Activated CD8-positive, alpha-beta memory T cell treated with anti-CD3 and anti-CD28 coated beads, Interleukin-2, amount 10 ng/mL, durations not matched to agents 7 days and 5 days (primary cell): ENCODE measurements at places on chromosomes 2 and 18. TPM values are rescaled to one million over a fixed set of nuclear protein-coding genes. Genes with fewer than 3 reads are reported as not detected.

The SIX3 gene
- total RNA-seq, result not detected

The PLEKHM3 gene
- total RNA-seq, result 4.7 TPM

The CCDC102B gene
- 1.4 TPM for total RNA-seq

The PIEZO2 gene
- not detected for total RNA-seq

- peak; percentile 70 for DNase-seq
Measured at GRCh38 chr2:38750011-38750890, 910 bp downstream of the SRSF7 start.

- DNase-seq, result no peak
Measured at GRCh38 chr2:44097322-44097907, 71.3 kb upstream of the PPM1B start.

- DNase-seq, result no peak
Measured at GRCh38 chr2:134217351-134217750, 36.5 kb upstream of the MGAT5 start.

GRCh38 chr2:40168032-40168431 is 283.9 kb downstream of the SLC8A1 start:
- no peak for DNase-seq

DNA sequence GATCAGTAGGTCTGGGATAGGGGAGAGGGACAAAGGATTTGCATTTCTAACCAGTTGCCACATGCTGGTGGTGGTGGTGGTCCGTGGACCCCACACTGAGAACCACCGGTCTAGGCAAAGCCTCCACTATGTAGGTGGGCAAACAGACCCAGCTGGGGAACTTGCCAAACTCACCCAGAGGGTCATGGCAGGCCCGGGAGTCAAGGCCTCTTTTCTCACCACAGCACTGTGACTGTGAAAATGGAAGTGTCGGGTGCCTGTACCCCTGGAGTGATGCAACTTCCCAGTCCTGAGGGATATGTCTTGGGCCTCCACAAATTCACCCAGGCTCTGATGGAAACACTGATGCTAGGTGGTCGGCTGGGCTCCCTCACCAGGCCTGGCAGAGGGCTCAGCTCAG is 101.2 kb upstream of the SMAD2 start:
- no peak for DNase-seq

GRCh38 chr2:142594935-142595334 is 282.5 kb upstream of the KYNU start:
- DNase-seq, result no peak

DNA sequence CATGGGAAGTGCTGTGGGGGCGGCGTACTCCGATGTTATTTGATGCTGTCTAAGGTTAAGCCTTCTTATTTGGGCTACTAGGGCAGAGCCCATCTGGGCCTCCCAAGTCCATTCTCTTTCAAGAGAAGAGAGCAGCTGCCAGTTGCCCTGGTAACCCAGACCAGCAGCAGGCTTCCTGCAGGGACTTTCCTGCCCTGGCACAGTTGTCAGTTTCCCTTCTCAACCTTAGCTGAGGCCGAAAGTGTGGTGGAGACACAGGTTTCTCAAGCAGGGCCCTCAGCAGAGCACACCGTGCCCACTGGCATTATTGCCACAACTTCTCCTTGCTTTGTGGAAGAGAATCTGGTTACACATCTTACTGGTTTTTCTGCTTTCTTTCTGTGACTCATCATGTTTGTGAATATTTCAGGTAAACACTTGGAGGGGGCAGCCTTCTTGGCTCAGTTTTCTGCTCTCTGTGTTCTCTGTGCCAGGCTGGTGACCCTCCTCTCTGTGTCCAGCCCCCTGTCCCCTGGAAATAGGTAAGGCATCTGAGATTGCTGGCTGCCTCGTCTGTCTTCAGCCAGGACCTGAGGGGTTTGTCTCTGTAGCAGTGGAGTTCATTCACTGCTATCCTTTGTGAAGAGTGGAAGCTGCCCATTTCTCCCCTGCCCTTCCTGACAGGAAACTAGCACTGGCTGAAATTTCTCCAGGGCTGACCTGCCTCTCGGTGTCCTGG is 111.0 kb downstream of the B3GNT2 start:
- DNase-seq, result peak; percentile 76

DNA sequence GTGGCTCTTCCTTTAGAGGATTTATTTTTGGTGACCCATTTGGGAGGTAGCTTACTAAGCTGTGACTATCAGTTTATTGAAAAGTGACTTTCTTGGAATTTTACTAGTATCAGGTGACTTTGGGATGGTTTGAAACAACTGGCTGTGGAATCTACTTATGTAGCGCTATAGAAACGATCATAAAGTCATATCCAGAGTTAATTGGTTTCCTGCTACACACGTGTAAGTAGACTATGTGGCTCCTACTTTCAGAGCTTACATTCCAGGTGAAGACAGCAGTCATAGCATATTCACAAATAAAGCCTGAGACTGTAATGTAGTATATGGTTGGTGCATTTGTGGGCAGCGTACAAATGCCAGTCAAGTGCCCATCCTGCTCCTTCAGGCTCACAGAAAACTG is 308.9 kb downstream of the ZNF521 start:
- no peak for DNase-seq

DNA sequence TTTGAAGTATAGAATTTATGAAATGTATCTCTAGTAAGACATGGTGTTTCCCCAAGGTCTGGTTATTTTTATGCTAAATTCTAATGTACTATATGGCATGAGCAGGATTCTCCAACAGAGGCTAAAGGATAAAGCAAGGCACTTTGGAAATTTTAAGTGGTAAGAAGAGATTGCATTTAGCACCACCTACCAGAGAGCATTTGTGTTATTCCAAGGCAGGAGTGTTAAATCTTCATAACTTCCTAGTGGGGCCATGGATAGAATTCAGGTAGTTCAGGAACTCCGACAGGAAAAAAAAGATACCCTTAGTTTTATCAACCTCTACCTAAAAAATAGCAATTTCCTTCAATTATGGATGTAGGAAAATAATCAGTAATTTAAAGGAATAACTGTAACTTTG is 497.4 kb upstream of the CRIM1 start:
- DNase-seq, result no peak

DNA sequence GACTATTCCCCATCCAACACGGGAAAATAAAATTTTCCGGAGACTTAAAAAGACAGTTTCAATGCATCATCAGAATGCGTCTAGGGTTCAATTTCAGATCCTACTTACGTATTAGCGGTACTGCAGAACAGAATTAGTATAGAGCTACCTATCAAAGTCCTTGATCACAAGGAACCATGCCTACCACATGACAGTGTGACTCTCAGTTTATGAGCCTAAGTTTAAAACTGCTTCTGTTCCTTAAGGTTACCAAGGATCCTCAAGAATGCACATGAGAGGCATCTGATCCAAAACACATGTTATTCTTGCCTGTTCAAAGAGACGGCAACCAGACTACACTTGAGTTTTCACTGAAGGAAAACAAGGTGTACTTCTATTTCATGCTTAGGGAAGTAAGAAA is 369.7 kb downstream of the EPHA4 start:
- DNase-seq, result no peak

- no peak for DNase-seq
Measured at GRCh38 chr2:25073025-25073424, 31.1 kb downstream of the EFR3B start.

DNA sequence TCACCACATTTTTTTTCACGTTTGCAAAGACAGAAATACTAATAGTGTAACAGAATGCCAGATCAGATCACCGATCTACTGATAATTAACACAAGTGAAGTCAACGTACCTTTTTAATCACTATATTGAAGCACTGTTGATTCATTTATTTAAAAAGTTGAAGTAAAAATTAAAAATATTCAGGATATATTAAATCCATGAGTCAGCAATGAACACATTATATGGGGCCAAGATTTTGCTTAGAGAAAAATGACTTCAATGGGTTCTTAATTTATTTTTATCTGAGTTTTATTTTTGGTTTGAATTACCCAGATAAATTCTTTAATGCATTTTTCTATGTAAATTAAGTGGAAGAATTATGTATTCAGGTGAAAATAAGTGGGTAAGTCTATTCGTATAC is 14.2 kb downstream of the SPHKAP start:
- DNase-seq, result no peak

GRCh38 chr2:30446602-30447148 is 371 bp upstream of the LCLAT1 start:
- no peak for DNase-seq

- no peak for DNase-seq
Measured at GRCh38 chr2:726169-726568, 49.0 kb upstream of the TMEM18 start.

DNA sequence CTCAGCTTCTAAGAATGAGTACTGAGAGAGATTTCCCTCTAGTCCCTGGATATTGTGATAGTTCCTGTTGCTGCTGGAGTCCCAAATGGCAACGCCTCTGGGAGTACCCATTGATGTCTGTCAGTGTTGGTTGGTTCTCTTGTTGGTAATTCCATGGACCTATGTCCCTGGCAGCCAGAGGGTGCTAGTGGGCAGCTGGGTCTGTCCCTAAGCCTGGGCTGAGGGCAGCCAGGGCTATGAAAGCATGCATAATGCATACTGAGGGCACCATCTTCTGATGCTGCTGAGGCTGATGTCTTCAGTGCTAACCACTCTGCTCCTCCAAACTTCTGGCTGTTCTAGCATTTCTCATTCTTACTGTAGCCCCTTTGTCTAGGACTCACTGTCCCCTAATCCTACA is 35.9 kb downstream of the NABP1 start:
- DNase-seq, result no peak

- no peak for DNase-seq
Measured at GRCh38 chr2:162282765-162283425, 35.6 kb downstream of the IFIH1 start.

DNA sequence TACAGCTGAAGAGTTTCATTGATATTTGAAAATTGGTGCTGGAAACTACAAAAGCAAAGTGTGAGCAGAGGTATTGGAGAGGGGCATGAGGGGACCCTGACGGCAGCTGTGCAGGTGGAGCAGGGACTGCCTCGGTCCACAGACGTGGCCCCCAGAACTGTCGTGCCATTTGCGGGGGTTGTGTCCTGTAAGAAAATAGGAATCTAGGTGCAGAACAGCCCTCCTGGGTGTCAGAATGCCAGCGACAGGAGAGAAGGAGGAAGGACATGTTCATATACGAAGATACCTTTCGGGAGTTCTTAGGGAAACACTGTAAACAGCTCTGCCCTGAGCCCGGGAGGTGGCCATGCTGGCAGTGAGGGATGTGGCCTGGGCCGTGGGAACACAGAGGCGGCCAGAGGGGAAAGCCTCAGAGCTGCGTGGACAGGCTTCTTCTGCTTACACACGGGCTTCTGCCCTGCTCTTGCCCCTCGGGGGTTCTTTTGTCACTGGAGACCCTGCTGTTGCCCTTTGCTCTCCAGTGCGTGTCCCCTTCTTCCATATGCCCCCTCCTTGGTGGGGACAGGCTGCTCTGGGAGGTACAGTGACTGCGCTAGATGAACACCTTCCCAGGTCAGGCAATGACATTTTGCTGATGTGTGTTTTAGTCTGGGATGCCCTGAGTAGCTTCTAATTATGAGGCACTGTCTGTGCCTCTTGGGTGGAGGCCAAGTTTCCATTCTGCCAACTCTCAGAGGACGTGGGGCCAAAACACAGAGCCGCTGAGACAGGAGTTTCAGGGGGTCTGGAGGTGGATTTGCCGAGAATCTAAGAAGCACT is 81.9 kb upstream of the TXNDC2 start:
- DNase-seq, result no peak
